CD4-positive, alpha-beta memory T cell (primary cell): ENCODE measurements at places on chromosomes 16 and 17.

DNA sequence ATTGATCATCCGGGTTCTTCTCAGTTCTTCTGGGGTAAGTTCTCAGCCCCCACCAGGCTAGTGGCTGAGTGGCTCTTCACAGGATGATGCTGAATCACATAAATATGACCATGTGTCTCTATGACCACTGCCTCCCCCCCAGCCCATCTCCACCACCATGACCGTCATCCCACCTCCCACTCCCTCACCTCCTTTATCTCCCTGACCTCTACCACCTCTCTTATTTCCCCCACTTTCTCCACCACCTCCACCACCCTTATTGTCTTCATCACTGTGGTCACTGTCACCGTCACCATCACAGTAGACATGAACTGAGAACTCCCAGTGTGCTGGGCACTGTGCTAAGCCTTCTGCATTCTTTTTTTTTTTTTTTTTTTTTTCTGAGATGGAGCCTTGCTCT lies 32.5 kb downstream of the RGS9 start:
- no peak for DNase-seq

DNA sequence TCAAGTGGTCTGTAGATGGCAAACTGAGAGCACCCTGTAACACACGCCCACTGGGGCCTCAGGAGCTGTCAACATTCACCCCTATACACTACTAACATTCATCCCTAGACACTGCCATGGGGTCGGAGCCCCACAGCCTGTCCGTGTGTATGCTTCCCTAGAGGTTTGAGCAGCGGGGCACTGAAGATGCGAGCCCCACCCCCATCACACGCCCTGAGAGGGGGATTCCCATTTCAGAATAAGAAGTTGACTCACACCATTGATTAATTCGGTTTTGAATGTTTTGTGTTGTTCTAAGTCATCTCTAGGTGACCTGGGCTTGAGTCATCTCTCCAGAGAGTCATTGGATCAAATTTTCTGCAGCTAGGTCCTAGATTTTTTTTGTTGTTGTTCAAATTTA lies 37.3 kb upstream of the MMD start:
- no peak for DNase-seq

- no peak for DNase-seq
These were observed 1156.7 kb upstream of the CDH8 start for GRCh38 chr16:63192980-63193379.

GRCh38 chr16:14095883-14096551 lies 24.9 kb downstream of the MRTFB start:
- DNase-seq: no peak

GRCh38 chr17:30074730-30075129 lies 41.9 kb upstream of the NSRP1 start:
- no peak for DNase-seq

GRCh38 chr17:74298778-74299177 lies 24.7 kb downstream of the DNAI2 start:
- no peak for DNase-seq

DNA sequence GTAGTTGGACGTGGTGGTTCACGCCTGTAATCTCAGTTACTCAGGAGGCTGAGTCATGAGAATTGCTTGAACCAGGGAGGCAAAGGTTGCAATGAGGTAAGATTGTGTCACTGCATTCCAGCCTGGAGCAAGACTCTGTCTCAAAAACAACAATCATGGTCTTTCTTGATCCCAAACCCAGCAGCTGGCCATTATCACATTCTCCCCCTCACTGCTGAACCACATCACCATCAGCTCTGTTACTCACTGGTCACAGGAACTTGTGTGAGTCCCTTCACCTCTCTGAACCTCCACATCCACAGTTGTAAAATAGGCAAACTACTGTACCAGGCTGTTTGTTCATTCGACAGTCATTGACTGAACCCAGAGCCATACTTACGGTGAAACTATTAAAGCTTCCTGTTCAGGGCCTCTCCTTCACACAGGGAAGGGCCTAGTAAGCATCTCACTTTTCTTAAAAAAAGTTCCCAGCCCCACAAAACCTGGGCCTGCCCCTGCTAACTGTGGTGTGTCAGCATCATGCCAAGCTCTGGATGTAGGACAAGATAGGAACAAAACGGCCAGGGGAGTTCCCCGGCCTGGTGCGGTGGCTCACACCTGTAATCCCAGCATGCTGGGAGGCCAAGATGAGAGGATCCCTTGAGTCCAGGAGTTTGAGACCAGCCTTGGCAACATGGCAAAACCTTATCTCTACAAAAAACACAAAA lies 104.7 kb downstream of the COPRS start:
- no peak for DNase-seq

GRCh38 chr16:86517652-86518258 lies 7.4 kb downstream of the FOXF1 start:
- no peak for DNase-seq

GRCh38 chr16:85086347-85087291 lies 25.7 kb downstream of the CIBAR2 start:
- DNase-seq: peak; percentile 70

DNA sequence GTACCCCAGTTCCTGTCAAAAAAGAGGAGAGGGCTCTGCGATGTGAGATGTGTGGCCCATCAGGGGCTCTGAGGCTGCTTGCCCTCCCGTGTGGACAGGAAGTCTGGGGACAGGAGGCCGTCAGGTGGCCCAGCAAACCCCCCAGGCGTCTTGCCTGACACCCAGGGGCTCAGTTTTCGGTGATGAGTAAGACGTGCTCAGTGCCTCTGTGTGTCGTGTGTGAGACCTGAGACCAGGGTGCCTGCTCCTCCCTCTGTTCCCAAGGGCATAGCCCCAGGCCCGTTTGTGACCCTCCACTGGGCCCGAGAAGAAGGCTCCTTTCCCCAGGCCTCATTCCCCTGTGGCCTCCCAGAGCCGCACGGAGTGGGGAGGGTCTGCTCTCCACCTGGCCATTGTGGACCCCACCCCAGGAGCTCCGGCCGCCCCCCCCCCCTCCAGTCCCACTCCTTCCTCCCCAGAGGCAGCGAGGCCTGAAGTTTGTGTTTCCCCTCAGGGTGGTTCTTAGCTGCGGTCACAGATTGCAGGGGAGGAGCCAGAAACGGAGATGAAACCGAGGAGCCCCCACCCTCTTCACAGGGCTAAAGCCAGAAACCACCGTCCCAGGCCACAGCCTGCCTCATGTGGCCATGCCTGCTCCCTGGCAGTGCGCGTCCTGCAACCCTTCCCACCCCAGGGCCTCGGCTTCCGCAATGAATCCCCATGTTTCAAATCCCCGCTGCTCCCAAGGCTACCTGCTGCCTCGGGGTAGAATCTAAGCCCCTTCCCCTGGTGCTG lies 4.9 kb upstream of the ACTG1 start:
- no peak for DNase-seq

GRCh38 chr17:46151762-46152161 lies 41.5 kb downstream of the KANSL1 start:
- no peak for DNase-seq

GRCh38 chr16:19854543-19854876 lies 30.1 kb downstream of the GPRC5B start:
- no peak for DNase-seq

DNA sequence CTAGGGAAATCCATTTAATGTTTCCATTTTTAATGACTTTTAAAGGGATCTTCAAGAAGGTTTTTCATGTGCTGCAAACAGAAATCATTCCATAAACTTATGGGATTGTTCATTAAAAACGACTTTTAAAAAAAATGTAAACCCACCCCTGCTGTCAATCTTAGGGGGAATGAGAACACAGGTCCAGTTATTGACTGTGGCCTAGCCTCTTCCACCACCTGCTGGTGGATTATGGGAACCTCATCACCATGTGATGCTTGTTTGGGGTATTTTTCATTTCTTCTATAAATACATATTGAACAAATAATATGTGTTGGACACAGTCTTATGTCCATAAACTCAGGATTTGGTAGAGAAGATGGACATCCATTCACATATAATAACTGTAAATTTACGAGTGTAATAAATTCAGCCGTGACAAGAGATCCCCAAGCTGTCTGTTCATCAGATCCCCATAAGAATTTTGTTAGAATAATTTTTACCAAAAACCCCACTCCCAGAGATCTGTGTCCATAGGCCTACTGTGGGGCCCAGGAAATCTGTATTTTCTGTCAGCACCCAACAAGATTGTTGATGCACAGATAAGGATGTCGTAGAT lies 42.0 kb upstream of the TMC5 start:
- peak; percentile 13 for DNase-seq

GRCh38 chr16:86669937-86670749 lies 91.8 kb downstream of the FOXL1 start:
- no peak for DNase-seq

- no peak for DNase-seq
These were observed 67.3 kb downstream of the RBFOX3 start for GRCh38 chr17:79543531-79543930.

GRCh38 chr17:4440690-4441686 lies 7.2 kb downstream of the SPNS3 start:
- no peak for DNase-seq

GRCh38 chr17:30113213-30113612 lies 3.4 kb upstream of the NSRP1 start:
- DNase-seq: no peak

- no peak for DNase-seq
These were observed 45.6 kb downstream of the ZDHHC7 start for GRCh38 chr16:84965428-84966415.

GRCh38 chr17:4856937-4857314 lies 23.8 kb downstream of the MINK1 start:
- no peak for DNase-seq

DNA sequence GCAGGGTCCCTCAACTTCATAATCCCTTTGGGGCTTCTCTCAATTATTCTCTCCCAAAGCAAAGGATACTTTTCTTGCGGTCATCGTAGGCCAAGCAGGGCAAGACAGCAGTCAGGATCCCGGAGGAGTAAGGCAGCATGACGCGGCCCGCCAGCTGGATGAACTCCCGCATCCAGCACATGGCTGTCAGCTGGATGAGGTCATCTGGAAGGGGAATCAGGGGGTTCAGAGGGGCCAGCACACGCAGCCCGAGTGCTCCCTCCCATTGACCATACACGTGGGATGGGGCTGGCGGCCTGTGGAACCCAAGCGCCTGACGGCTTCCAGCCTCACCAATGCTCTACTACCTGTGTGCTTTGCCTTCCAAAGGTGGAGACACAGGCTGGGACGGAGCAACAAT lies 19.2 kb downstream of the VAC14 start:
- no peak for DNase-seq

GRCh38 chr17:32755045-32755805 lies 121.7 kb downstream of the MYO1D start:
- DNase-seq: peak; percentile 57

GRCh38 chr16:77374384-77374783 lies 60.5 kb downstream of the ADAMTS18 start:
- DNase-seq: no peak

DNA sequence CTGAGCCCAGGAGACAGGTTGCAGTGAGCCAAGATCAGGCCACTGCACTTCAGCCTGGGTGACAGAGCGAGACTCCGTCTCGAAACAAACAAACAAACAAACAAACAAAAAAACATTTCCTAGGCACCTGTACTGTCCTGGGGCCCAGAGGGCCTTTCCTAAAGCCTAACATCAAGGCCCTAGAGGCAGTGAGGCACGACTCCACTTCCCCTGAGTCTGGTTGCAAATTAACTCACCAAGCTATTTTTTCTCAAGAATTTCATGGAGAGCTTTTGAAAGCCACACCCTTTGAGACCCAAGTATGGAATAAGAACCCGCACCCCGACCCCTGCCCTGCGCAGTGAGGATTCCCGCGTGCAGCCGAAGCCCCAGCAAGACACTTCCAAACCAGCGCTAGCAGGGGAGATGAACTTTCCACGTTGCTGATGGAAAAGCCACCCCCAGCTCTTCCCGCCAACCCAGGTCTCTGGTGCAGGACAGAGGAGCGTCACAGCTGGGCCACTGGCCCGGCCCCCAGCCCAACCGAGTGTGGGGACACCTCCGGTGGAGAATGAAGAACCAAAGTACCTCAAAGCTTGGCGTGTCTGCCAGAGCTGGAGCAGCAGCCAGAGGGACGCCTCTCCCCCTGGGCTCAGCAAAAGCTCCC lies 1.2 kb downstream of the CHST5 start:
- no peak for DNase-seq

- no peak for DNase-seq
These were observed 158.6 kb upstream of the CDC42EP4 start for GRCh38 chr17:73470316-73470826.

GRCh38 chr17:34579017-34579946 lies at the start of gene TMEM132E:
Gene TMEM132E, plus strand, starts transcription at chr17:34579582. Its CDS starts 1,495 bp downstream, at chr17:34581077.
- no peak for DNase-seq
